ENCODE measurements at places on chromosomes 13 and 19. TPM values are rescaled to one million over a fixed set of nuclear protein-coding genes. Genes with fewer than 3 reads are reported as not detected.

DNA sequence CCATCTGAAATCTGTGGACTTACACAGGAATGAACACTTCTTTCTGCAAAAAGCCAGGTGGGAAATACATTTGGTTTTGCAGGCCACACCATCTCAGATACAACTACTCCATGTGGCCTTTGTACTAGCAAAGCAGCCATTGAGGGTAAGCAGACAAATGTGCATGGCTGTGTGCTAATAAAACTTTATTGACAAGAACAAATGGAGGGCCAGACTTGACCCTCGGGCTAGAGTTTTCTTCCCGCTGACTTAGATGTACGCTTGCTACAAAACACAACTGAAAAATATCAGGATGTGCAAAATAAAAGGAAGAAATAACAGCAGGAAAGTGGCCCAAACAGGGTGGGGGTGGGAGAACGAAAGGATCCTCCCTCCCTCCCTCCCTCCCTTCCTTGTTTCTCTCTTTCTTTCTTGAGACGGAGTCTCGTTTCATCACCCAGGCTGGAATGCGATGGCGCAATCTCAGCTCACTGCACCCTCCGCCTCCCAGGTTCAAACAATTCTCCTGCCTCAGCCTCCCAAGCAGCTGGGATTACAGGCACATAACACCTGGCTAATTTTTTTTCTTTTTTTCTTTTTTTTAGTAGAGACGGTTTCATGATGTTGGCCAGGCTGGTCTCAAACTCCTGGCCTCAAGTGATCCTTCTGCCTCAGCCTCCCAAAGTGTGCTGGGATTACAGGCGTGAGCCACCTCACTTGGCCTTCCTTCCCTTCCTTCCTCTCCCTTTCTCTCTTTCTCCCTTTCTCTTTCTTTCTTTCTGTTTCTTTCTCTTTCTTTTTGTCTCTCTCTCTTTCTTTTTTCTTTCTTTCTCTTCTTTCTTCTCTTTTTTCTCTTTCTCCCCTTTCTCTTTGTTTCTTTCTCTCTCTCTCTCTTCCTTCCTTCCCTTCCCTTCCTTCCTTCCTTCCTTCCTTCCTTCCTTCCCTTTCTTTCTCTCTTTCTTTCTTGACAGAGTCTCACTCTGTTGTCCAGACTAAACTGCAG lies 29.3 kb downstream of the CCL25 start:
- H3K36me3 ChIP-seq, result no peaks in the 10 kb centered on the region
- H3K4me3 ChIP-seq, result no peak overlapping the region
- no peaks in the 10 kb centered on the region for H3K27me3 ChIP-seq

GRCh38 chr13:41813426-41813825 lies 147.5 kb downstream of the VWA8 start:
- H3K4me3 ChIP-seq, result no peak overlapping the region
- H3K27ac ChIP-seq, result no peak overlapping the region
- DNase-seq, result no peak
- peaks cover 23% of the 10 kb centered on the region for H3K4me1 ChIP-seq
- no peaks in the 10 kb centered on the region for H3K27me3 ChIP-seq

- no peak overlapping the region for H3K4me3 ChIP-seq
- no peak for DNase-seq
- H3K27ac ChIP-seq, result no peak overlapping the region
- H3K4me1 ChIP-seq, result no peaks in the 10 kb centered on the region
Observed at GRCh38 chr19:18464646-18465045, 26.7 kb upstream of the ISYNA1 start.

DNA sequence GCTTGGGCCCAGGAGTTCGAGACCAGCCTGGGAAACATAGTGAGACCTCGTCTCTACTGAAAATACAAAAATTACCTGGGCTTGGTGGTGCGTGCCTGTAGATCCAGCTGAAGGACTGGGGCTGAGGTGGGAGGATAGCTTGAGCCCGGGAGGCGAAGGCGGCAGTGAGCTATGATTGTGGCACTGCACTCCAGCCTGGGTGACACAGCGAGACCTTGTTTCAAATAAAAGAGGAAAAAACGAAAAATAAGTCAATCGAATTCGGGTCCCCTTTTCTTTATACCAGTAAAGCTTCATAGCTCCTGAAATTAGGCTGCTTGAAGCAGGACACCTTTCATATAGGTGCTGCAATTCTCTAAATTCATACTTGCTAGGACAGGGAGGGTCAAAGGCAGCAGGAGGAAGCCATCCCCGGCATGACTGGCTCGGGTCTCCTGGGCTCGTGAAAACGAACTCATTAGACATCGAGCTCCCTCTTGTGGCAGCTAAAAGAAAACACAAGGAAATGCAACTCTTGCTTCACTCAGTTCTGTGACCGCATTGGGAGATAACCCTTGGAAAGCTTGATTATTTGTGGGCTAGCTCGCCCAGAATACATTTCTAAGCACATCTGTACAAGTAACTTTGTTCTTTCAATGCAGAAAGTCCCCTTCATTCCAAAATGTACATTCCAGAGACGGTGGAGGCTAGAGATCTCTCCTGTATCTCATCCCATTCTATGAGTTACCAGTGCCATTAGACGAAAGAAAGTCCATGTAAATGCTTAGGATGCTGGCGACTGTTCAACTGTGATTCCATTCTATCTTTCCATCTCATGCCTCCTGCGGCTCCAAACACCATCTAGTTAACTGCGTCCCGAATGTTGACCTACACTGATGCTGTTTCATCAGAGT lies 16.8 kb downstream of the FPR2 start:
- no peaks in the 10 kb centered on the region for H3K4me1 ChIP-seq
- H3K27ac ChIP-seq, result no peak overlapping the region
- DNase-seq, result no peak
- H3K36me3 ChIP-seq, result no peaks in the 10 kb centered on the region
- H3K27me3 ChIP-seq, result no peaks in the 10 kb centered on the region

DNA sequence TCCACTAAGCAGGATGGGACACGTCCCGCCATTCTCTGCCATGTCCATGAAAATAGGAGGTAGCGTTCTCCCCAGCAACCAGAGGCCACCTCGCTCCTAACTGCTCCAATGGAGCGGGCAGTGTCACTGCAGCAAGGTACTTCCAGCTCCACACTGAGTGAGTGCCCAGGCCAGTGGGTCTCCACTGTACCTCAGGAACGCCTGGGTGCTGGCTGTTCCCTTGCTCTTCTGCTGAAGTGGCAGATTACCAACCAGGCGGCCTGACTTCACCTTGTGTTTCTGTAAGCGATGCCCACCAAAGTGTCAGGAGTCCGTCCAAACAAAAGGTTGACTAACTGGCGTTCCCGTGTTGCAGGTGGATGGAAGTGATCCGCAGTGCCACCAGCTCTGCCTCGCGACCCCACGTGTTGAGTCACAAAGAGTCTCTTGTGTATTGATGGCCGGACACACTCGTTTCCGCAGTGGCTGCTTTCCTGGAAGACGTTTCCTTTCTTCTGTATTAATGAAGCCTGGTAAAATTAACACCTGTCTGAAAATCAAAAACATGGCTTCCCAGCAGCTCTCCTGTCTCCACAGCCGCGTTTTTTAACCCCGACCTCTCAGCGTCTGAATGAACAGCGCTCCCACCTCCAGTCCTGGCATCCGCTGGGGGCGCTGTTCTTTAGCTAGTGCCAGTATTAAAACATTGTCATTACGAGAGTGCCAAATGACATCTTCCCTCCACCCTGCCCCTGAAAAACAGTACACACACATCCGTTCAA lies 128.8 kb downstream of the STK24 start:
- H3K27ac ChIP-seq, result no peak overlapping the region
- no peak overlapping the region for H3K4me3 ChIP-seq
- H3K36me3 ChIP-seq, result peaks cover 6% of the 10 kb centered on the region
- no peaks in the 10 kb centered on the region for H3K27me3 ChIP-seq
- no peak for DNase-seq
- H3K4me1 ChIP-seq, result peaks cover 6% of the 10 kb centered on the region

DNA sequence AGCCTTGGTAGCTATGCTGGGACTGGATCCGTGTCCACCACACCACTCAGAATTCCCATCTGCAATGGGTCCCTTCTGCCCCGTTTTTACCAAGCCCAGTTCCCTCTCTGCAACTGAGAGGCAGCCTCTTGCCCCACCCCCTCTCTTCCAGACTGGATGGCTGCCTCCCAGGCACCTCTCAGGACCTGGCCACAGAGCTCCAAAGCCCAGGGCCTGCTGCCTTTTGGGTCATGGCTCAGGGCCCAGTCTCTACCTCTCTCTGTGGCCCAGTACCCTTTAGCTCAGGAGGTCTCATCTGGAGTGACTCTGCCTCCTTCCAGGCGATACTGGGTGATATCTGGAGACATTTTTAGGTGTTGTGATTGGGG lies 10.3 kb upstream of the ZBTB7A start:
- no peaks in the 10 kb centered on the region for H3K27me3 ChIP-seq
- peaks cover 14% of the 10 kb centered on the region for H3K4me1 ChIP-seq
- H3K36me3 ChIP-seq, result no peaks in the 10 kb centered on the region
- H3K4me3 ChIP-seq, result no peak overlapping the region
- no peak for DNase-seq

DNA sequence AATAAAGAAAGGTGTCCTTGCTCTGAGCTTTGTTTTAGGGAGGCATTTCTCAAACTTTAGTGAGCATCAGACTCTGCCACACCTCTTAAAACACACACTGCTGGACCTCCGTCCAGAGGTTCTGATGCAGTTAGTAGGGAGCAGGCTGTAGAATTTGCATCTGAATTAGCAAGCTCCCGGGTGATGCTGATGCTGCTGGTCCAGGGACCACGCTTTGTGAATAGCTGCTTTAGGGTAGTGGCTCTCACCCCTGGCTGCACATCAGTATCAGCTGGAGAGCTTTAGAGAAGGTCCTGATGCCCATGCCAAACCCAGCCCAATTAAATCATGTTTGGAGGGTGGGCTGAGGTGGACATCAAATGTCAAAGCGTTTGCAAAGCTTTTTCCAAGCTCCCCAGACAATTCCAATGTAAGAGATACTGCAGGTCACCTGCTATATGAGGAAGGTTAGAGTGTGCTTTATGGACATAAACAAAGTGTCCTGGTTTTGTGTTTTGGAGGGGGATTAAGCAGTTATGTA lies 3.6 kb downstream of the HTR2A start:
- 0 out of 2 replicates have a peak overlapping the region, but pooled peaks have one; percentile 70 for H3K4me3 ChIP-seq
- no peaks in the 10 kb centered on the region for H3K4me1 ChIP-seq
- H3K27ac ChIP-seq, result no peak overlapping the region
- H3K27me3 ChIP-seq, result peaks cover 4% of the 10 kb centered on the region

DNA sequence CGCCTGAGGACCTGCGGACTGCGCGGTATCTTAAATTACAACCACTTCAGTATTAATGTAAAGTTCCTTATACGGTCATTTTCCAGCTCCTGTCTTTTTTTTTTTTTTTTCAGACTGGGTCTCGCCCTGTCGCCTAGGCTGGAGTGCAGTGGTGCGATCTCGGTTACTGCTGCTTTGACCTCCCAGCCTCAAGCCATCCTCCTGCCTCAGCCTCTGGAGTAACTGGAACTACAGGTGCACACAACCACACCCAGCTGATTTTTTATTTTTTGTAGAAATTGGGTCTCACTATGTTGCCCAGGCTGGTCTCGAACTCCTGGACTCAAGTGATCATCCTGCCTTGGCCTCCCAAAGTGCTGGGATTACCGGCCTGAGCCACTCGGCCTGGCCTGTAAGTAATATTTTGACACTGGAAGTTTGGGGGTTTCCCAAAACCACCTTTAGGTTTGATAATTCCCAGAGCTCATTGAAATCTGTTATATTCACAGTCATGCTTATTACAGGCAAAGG lies 406 bp upstream of the EID2B start:
- DNase-seq, result no peak
- H3K36me3 ChIP-seq, result no peaks in the 10 kb centered on the region
- no peak overlapping the region for H3K4me3 ChIP-seq

DNA sequence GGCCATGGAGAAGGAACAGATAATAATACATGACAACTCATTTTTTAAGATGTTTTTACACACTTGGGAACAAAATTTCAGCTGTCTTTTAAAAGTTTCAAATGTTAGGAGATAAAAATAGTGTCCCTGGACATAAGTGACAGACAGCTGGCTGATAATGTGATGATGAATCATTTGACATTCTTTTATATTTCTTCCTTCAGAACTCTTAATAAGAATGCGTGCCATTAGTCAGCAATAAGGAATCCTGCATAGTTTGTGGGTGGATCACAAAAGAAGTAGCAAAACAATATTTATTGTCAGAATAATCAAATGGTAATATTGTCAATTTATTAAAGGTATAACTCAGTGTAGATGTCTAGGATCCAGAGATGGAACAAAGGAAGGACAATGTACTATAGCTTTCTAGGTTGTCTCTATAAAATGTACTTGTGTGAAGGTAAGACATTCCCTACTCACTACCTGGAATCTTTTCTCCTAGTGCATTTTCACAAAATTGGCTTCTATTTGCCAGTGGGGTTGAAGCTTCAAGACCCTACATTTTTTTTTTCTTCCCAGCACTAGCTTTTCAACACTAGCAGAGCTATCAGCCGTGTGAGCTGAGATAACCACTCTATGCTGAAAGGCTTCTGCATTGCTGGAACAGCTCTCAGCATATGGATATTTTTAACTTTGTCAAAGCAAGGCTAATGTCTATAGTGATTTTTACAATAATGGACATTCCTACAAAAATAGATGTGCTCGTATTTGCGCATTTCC lies 175.6 kb upstream of the SLITRK6 start:
- H3K36me3 ChIP-seq, result no peaks in the 10 kb centered on the region
- no peak for DNase-seq
- H3K27me3 ChIP-seq, result no peaks in the 10 kb centered on the region
- H3K27ac ChIP-seq, result no peak overlapping the region
- no peaks in the 10 kb centered on the region for H3K4me1 ChIP-seq

DNA sequence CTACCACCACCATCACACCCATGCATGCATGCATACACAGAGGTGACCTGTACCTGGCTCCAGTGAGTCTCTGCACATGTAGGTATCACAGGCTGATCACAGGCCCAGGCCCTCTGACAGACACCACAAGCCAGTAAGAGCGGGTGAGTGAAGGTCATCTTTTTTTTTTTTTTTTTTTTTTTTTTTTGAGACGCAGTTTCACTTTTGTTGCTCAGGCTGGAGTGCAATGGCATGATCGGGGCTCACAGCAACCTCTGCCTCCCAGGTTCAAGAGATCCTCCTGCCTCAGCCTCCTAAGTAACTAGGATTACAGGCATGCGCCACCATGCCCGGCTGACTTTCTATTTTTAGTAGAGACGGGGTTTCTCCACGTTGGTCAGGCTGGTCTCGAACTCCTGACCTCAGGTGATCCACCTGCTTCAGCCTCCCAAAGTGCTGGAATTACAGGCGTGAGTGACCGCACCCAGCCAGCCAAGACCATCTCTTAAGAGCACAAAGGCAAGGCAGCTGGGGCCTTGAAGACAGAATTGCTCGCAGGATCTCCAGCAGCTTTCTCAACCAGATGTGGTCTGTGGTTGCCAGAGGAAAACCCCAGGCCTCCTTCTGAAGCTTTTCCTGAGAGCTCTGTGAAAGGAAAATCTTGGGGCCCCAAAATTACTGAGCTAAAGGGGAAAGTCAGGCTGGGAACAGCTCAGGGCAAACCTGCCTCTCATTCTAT lies 3.2 kb upstream of the NKG7 start:
- peaks cover 39% of the 10 kb centered on the region for H3K4me1 ChIP-seq
- peak overlapping the region; percentile 54 for H3K27ac ChIP-seq
- DNase-seq, result peak; percentile 61
- H3K36me3 ChIP-seq, result no peaks in the 10 kb centered on the region

- H3K4me3 ChIP-seq, result no peak overlapping the region
- no peaks in the 10 kb centered on the region for H3K27me3 ChIP-seq
- no peak for DNase-seq
- no peaks in the 10 kb centered on the region for H3K4me1 ChIP-seq
- no peak overlapping the region for H3K27ac ChIP-seq
Observed at GRCh38 chr13:43293008-43293407, 269.6 kb downstream of the DNAJC15 start.

CADM4 gene
- 0.11 TPM for total RNA-seq

ZIK1 gene
- total RNA-seq, result 3.5 TPM

ANKLE1 gene
- 13.1 TPM for total RNA-seq

ZNF726 gene
- total RNA-seq, result 0.80 TPM
